ENCODE measurements at places on chromosomes 1 and 21.

- DNase-seq = no peak
Observed at GRCh38 chr1:17521946-17522612, 17.4 kb upstream of the ARHGEF10L start.

DNA sequence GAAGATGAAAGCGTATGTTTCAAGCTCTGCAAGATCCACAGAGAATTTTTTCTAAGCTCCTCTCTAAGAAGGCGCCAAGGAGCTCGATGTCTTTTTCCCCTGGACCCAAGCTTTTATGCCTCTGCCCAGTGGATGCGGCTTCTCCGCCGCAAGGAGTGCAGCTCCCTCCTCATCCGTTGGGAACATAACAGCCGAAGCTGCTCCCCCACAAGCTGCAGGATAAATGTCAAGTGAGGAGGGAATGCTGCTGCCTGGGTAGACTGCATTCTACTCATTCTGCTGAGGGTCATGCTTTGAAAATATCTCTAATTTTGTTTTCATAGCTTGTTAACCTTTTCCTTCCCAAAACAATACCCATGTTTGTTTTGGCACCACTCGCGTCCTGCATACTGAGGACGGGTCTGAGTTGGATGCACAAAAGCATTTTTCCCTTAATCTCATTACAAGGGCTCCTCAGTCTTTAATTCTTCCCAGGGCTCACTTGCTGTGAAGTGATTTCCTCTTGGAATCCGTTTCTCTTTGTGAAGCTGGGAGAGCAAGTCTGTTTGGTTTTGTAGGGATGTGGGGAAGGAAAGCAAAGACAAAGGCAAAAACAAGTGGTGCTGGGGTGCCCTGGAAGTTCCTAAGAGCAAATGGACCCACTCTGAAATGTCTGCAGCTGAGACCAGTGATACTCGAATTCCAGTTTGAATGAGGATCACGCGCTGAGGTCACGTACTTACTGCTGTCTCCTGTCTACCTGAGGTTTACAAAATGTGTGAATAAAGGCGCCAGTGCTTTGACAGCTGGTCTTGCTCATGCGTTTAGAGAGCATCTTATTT, 134.0 kb upstream of the IRF2BP2 start:
- no peak for DNase-seq

GRCh38 chr1:174988986-174989385, 10.8 kb upstream of the CACYBP start:
- DNase-seq = no peak

- peak; percentile 39 for DNase-seq
Observed at GRCh38 chr21:38751379-38752050, 54.2 kb upstream of the ETS2 start.

GRCh38 chr1:198449261-198449660, 91.2 kb downstream of the ATP6V1G3 start:
- DNase-seq = no peak

- DNase-seq = no peak
Observed at GRCh38 chr1:227775841-227776240, 39.6 kb upstream of the PRSS38 start.

GRCh38 chr1:245054105-245054504, 100.7 kb upstream of the KIF26B start:
- DNase-seq = no peak

DNA sequence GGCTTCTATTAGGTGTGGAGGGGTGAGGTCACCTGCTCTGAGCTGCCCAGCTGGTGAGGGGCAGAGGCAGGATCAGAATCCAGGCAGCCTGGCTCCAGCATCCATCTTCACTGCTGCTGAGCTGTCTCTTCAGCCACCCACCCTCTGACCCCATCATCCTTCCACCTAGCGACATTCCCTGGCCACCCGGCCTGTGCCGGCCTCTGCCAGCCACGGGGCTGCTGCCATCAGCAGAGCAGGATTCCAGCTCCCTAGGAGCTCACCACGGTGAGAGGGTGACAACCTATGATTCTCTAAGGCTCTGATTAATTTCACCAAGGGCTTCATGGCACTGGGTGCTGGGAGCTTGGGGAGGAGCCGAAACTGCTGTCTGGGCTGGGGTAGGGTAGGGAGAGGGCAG, 32.1 kb downstream of the ALPL start:
- no peak for DNase-seq

GRCh38 chr1:60367532-60367931, 294.0 kb upstream of the C1orf87 start:
- DNase-seq = peak; percentile 14

GRCh38 chr1:4346131-4346530, 308.3 kb upstream of the AJAP1 start:
- no peak for DNase-seq

DNA sequence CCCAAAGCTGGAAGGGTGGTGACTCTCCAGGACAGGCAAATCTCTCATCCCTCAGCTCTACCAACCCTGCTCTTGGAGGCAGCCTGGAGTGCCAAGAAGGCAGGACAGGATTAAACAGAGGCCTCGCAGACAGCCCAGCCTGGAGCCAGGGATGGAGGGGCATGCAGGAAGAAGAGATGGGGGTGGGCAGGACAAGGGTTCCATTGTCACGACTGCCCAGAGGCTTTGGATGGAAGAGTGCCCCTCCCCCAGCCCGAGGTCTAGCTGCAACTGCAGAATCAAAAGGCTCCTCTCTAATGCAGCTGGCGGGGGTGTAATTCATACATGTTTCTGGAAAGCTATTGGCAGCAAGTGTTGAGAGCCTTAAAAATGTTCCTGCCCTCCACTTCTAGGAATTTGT, 8.8 kb downstream of the RAB7B start:
- DNase-seq = peak; percentile 97

GRCh38 chr21:35149698-35150097, 100.6 kb upstream of the RUNX1 start:
- no peak for DNase-seq

DNA sequence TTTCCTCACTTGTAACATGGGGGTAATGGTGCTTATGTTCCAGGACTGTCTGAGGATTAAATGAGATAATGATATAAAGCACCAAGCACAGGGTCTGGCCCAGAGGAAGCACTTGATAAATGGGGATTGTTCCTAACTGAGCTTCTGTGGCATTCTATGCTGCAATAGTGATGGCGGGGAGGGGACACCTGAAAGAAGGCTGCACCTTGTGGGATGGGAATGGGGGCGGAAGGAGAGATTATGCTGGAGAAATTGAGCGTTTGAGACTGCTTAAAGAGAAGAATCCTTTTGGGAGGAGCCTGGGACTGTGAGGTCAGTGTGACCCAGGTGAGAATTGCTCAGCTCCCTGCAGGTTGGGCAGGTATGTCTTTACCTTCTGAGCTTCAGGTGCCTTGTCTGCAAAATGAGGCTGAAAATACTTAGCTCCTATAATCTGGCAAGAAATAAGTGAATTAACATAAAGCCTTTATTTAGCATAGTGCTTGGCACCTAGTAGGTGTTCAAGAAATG, 55.9 kb upstream of the CTPS1 start:
- DNase-seq = peak; percentile 67

GRCh38 chr1:21700094-21700493, 30.9 kb upstream of the RAP1GAP start:
- no peak for DNase-seq

DNA sequence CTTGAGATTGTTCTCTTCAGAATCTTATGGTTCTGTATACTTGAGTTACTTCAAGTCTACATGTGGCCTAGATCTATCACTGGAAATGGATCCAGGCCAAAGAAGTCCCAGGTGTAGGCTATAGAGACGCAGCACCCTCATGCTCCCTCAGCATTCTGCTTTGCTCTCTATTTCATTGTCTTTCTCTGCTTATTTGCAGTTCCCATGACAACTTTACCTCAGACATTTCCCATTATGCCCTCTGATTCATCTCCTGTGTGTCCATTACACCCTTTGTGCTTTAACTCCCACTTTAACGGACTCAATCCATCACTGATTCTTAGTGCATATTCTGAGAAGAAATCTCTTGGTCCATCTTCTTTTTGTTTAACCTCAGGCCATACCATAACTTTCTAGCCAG, 236.9 kb upstream of the NRIP1 start:
- no peak for DNase-seq

- DNase-seq = peak; percentile 93
Observed at GRCh38 chr1:27662707-27663393, 9.1 kb downstream of the IFI6 start.

DNA sequence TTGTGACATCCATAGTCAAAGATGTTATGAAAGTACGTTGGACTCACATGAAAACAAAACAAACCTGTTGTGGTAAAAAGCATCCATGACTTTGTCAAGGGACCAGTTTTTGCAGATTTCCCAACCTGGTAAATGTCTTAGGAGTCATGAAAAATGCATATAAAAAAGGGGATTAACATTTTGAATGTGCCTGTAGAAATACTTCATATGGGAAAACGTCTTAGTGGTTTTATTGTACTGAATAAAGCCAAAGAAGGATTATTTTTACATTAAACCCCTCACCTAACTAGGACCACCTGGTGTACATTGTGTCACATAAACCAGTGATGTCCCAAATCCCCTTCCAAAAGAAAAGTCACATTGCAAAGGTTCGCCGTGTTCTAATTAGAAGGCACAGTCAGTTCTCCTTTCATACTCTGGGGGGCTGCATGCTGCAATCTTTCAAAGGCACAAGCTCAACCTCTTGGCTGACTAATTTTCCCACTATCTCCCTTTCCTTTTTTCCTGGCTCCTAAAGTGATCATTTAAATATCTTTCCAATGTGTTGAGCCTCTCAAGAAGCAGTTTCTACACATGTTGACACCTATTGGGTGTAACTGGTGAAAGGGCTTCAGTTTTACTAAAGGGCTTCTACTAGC, 119.8 kb upstream of the SPAG17 start:
- DNase-seq = no peak

GRCh38 chr1:21781815-21782348, 1.1 kb downstream of the USP48 start:
- DNase-seq = peak; percentile 27

DNA sequence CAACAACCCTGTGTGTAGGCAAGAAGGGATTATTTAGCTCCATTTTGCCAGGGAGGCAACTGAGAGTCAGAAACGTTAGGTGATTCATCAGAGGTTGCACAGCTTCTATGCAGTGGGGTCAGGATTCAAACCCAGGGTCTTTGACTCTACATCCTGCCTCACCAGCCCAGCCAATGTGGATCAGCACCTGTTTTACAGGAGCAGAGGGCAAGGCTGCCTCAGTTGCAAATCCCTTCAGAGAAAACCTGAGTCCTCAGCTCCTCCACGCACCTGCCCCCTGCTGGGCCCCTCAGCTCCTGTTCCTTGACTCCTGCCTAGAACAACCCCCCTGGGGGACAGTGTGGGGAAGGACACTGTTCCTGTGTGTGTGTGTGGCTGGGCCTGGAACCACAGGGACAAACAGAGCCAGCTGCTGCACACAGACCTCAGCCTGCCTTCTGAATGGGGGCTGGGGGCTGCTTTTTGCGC, 61.6 kb downstream of the LRRN2 start:
- DNase-seq = no peak

GRCh38 chr1:111603979-111604378, 15.6 kb upstream of the RAP1A start:
- peak; percentile 23 for DNase-seq

DNA sequence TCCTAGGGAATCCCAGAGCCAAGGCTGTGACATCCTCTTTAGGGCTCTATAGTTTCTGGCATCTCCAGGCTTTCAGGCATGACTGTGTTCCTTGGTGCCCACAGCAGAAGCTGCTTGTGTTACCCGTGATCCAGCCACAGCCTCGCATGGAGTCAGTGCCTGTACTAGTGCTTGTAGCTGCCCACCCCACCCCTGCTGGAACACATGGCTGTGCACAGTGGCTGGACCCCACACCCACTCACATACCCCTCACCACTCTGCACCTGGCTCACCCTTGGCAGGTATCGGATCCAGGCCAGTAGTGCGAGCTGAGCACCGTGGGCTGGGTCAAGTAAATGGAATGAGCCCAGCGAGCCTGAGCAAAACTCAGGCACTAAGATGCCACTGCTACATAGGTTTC, 934.7 kb upstream of the PRMT6 start:
- DNase-seq = no peak

DNA sequence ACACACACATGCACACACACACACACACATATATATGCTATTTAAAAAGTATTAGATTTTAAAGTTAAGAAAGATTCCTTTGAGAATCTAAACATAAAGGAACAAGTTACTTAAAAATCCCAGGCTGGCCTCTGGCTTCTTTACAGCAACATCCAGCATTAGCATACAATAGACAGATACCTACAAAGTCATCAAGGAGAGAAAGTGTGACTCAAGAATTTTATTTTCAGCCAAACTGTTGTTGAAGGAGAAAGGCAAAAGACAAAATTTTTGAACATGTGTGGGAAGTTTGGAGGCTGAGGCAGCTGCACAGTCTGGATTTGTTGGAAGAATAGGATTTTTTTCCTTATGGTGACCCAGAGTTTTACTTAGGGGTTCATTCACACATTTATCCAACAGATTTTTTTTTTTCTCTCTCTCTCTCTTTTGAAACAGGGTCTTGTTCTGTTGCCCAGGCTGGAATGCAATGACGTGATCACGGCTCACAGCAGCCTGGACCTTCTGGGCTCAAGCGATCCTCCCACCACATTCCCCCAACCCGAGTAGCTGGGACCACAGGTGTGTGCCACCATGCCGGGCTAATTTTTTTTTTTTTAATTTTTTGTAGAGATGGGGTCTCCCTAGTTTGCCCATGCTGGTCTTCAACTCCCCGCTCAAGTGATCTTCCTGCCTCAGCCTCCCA, 24.0 kb upstream of the SPOCD1 start:
- no peak for DNase-seq

DNA sequence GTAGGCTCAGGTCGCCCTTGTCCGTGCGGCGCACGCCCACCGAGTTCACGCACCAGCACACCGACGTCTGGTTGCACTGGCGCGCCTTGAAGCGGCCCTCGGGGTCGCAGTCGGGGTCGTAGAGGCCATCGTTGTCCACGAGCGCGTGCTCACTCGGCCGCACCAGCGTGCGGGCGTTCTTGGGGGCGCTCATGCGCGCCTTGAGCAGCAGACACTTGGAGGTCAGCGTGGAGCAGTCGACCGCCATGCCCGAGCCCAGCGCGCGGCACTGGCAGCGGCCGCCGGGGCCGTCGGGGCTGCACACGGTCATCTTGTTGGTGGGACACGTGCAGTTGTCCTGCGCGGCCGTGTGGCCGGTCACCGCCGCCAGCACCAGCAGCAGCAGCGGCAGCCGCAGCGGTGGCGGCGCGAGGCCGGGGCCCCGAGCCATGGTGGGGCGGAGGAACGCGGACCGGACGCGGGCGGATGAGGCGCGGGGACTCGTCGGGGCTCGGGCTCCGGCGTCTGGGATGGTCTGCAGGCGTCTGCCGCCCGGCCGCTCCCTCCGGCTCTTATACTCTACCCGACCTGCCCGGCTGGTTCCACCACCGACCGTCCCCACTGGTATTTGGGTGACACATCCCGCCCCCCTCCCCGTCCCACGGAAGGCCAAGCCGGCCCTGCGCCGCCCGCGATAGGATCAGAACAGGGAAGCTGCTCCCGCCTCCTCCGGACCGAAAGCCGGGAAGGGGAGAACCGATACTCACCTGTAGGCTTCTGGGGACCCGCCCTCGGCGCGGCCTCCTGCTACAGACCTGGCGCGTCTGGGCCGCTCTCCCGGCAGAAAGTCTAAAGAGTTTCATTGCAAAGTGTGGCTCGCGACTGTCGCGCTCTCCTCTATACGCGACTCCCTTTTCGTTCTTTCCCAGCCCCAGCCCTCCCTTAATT, at the start of gene TACSTD2:
TSS of gene TACSTD2 (minus strand) at position 526 of the 927 bp plus-strand sequence. CDS start at position 430, 96 bp downstream.
- DNase-seq = no peak

- DNase-seq = no peak
Observed at GRCh38 chr1:17403081-17403480, 31.1 kb downstream of the PADI6 start.

GRCh38 chr1:23596382-23597358, 37.4 kb upstream of the ID3 start:
- DNase-seq = no peak

GRCh38 chr1:157841708-157842107, at the start of gene CD5L:
CD5L (minus strand) TSS chr1:157841808; CDS start chr1:157841701, 107 bp downstream.
- no peak for DNase-seq

- no peak for DNase-seq
Observed at GRCh38 chr1:42758641-42759040, 8.2 kb downstream of the P3H1 start.

All from head of caudate nucleus (tissue), 42 donors.